Activated T-helper 9 cell treated with anti-CD3 and anti-CD28 coated beads, Interleukin-2, amount 50 U/mL, for 16 hours (primary cell): ENCODE measurements at places on chromosomes 7 and 10.

- DNase-seq, result no peak
Observed at GRCh38 chr7:35389636-35390035, 135.7 kb upstream of the TBX20 start.

DNA sequence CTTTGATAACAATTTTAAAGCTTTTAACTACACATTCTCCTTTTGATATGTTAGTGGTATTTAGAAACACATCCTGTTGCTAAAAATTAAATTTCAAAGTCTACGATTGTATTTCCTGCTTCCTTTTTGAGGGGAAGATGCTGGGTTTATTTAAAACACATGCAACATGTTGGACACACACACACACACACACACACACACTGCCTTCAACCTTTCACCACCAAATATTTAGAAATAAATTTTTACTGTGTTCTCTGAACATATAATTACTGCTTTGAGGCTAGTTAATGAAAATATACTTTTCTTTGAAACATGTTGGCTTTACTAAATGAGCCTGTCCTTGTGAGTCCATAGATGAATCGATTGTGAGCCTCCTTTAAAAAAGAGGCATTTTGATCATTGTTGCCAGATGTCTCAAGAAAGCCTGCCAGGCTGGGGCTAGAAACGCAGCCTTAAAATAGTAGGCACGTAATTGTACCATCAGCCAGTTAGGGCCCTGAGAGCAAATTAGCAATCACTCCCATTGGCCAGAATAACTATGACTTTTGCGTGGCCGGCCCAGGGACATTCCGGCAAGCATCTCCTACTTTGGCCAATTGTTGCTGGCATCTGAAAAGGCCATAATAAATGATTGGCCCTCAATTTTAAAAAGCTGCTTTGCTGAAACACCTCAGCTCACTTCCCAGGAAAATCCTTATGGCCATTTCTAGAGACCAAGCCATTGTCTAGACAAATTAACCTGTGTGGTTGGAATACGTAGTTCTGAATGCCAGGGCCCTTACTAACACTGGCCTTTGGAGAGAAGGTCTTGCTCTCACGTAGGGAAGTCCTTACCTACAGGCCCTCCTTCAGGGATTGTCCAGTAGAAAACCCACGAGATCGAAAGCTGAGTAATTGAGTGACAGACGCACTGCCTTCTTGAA, 9.9 kb upstream of the TEX36 start:
- no peak for DNase-seq

DNA sequence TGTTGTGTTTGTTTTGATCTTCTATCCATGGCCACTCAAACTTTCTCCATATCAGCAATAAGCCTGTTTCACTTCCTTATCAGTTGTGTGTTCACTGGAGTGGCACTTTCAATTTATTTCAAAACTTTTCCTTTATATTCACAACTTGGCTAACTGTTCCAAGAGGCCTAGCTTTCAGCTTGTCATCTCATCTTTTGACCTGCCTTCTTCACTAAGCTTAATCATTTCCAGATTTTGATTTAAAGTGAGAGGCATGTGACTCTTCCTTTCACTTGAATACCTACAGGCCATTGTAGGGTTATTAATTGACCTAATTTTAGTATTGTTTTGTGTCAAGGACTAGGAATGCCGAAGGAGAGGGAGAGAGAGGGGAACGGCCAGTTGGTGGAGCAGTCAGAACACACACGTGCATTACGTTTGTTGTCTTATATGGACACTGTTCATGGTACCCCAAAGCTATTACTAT, 5.5 kb upstream of the GNAT3 start:
- DNase-seq, result no peak

- no peak for DNase-seq
Observed at GRCh38 chr7:6446838-6447580, 745 bp downstream of the DAGLB start.

- no peak for DNase-seq
Observed at GRCh38 chr7:76405738-76406137, 3.8 kb downstream of the SSC4D start.

GRCh38 chr7:12770227-12770975, 83.0 kb downstream of the ARL4A start:
- no peak for DNase-seq

GRCh38 chr10:122282253-122282671, 11.2 kb downstream of the BTBD16 start:
- DNase-seq, result no peak

DNA sequence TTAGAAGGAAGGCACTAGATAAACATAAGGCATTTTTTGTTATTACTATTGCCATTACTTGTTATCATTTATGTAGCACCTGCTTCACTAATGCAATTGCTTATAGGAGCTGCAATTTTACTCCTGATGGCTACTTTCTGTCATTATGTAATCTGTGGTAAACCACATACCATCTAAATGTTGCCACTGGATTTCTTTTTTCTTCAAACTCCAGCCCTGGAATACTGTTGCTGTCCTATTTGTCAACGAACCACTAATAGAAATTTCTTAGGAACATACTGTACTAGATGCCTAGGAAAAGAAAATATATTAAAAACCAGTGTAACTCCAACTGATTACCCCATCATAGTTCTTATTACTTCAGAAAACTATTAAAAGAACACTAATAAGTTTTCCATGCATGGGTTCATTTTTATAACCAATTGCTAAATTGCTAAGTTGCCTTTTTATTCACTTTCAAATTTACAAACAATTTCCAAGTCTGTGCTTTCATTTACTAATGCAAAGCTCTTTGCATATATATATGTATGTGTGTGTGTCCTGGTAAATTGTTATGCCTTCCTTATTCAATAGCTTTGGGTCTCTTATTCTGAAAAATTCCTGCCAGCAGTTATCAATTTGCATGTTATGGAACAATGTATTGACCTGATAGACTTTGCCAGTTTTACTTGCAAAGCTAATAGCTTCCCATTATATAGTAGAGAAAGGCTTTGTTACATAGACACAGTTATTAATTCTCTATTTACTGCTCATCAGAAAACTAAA, 287.4 kb downstream of the EXOC4 start:
- no peak for DNase-seq

DNA sequence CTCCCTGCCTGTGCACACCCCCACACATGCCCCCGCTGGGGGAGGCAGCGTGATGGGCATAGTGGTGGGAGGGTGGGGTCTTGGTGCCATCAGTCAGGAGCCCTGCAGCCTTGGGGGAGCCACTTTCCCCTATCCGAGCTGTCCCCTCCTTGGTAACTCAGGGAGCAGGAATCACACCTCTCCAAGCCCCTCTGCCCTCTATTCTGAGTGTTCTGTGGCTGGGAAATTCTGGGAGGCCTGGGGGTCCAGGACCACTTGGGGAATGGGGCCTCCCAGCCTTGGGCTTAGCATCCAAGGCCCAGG, 11.3 kb downstream of the DPYSL4 start:
- DNase-seq, result no peak

GRCh38 chr7:117403737-117404136, 23.6 kb downstream of the ASZ1 start:
- no peak for DNase-seq

DNA sequence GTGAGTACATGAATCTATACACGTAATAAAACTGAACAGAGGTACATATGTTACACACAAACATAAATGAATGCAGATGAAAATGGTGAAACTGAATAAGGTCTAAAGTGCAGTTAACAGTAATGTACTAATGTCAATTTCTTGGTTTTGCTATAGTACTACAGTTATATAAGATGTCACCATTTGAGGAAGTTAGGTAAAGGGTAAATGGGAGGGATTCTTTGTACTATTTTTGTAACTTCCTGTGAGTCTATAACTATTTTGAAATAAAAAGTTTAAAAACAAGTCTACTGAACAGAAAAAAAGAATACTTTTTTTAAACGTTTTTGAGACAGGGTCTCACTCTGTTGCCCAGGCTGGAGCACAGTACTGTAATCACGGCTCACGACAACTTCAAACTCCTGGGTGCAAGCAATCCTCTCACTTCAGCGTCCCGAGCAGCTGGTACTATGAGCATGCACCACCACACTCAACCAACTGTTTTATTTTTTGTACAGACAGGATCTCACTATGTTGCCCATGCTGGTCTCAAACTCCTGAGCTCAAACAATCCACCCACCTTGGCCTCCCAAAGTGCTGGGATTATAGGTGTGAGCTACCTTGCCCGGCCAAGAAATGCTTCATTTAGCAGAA, 71.5 kb downstream of the WAPL start:
- no peak for DNase-seq

DNA sequence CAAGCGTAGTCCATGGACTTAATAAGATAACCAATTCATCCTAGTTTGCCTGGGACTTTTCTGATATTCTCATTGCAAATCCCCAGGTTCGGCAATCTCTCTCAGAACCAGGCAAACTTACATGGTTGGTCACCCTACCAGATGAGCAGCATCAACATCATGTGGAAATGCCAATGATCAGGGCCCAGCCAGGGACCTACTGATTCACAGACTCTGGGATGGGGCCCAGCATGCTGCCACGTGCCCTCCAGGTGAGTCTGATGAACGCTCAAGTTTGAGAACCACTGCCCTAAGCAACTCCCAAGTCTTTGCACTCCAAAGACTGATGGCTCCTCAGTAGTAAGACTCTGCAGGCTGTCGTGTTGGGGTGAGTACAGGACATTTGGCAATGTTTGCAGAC, 2.7 kb downstream of the LAMB4 start:
- DNase-seq, result no peak

GRCh38 chr10:69246581-69247312, 26.6 kb downstream of the HKDC1 start:
- no peak for DNase-seq

DNA sequence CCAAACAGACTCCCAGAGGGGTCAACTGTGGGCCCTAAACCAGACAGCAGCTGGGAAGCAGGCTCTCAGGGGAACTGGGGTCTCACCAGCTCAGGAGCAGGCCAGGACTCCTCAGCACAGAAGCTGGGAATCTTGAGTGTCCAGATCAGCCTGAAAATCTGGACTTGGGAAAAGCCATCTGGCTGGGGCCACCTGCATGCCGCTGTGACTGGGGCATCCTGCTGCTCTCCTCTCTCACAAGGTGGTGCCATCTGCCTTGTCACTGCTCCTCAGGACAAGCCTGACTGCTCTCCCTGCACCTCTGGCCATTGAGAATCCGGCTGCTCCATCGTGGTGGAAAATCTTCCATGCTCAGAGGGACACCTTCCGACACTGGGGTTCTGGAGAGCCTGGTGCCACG, 141.4 kb downstream of the PLPP4 start:
- no peak for DNase-seq

- no peak for DNase-seq
Observed at GRCh38 chr10:124671486-124672075, 72.6 kb downstream of the FAM53B start.

DNA sequence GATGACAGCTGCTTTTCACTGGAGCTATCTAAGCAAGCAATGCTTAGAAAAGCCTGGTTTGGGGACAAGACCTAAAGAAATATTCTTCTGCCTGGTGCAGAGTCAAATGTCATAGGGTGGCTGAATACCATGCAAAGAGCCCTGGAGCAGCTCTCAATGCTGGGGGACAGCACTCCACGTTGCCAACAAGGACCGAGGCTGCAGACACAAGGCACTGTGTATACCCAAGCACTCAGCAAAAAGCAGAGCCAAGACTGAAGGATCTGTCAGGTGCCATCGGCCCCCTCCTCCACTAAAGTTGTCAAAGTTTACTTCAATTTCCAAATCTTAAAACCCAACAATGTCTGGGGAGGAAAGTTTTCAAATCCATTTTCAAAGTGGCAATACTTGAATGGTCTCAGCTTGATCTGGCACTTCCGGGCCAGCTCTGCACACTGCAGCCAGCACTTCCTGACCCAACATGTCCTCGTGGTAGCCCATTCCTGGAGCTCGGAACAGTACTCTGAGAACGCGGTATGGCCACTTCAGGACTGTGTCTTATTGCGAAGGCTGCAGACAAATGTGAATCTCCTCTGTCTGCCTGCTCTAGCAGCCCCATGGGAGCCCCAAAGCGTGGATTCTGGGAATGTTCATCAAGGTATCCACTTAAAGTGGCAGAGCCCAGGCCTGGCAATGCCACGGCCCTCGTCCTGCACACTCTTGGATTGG, 191.8 kb downstream of the TNS3 start:
- no peak for DNase-seq

DNA sequence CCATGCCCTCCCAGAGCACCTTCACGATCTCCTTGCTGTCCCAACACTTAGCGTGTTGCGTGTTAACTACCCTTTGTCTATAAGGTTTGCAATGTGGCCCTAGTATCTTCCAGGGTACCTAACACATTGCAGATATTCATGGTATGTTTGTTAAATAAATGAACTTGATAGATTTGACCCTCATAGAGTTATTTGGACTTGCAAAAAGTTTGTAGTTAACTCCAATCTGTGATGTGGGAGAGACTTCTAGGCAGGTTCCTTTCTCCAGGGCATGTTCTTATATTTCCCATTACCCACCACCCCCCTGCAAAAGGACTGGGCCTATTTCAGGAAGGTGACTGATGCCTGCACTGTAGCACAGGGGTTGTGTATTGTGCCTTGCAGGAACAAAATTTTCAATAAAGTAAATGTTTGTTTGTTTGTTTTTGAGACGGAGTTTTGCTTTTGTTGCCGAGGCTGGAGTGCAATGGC, 612 bp downstream of the HILPDA start:
- DNase-seq, result no peak

DNA sequence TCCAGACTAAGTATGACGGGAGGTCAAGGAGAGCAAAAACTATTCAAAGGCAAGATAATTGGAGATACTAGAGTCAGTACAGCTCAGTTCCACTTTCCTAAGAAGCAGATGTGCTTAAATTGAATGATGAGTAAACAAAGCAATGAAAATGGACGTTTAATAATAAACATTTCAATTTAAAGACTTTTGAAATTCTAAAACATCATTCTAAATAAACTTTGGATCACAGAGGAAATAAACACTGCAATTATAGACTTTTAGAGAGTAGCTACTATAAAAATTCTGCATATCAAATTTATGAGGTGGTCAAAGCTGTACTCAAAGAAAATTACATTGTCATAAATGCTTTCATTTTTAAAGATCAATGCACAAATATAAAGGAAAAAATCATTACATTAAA, 418.3 kb downstream of the GPAM start:
- DNase-seq, result no peak

DNA sequence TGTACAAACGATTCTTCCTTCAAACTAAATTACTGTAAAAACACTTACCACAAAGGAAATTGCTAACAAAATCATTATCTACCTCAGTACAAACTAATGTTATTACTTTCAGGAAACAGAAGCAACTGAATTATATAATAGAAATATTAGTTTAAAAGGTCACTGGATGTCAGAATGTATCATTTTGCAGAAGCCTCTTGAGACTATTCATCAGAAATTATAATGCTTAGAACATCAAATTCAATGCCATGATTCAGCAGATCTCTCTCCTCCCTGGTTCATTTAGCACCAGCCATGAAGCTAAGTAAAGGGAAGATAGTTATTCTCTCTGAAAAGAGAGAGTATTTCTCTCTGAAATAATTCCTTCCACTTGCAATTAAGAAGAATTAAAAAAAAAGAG, 223.3 kb downstream of the IMMP2L start:
- DNase-seq, result no peak

DNA sequence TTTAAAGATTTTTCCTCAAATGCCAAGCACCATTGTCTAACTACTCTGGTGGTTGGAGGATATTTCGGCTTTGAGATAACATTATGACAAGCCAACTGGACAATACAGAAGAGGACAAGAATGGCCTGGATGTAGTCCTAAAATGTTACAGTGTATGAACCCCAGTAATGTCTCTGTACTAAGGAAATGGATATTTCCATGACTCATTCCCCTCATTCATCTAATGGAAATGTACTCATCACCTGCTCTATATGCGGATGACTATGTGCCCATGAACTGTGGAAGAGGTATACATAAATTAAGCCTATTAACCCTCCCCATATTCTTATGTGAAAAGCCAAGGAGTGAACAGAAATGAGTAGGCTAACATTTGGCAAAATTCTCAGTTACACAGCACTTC, 207.9 kb downstream of the CACNA2D1 start:
- DNase-seq, result no peak

GRCh38 chr10:35375091-35375765, 38.9 kb downstream of the CCNY start:
- DNase-seq, result no peak
